ENCODE measurements at places on chromosomes 3 and 15. TPM values are rescaled to one million over a fixed set of nuclear protein-coding genes. Genes with fewer than 3 reads are reported as not detected.

DNA sequence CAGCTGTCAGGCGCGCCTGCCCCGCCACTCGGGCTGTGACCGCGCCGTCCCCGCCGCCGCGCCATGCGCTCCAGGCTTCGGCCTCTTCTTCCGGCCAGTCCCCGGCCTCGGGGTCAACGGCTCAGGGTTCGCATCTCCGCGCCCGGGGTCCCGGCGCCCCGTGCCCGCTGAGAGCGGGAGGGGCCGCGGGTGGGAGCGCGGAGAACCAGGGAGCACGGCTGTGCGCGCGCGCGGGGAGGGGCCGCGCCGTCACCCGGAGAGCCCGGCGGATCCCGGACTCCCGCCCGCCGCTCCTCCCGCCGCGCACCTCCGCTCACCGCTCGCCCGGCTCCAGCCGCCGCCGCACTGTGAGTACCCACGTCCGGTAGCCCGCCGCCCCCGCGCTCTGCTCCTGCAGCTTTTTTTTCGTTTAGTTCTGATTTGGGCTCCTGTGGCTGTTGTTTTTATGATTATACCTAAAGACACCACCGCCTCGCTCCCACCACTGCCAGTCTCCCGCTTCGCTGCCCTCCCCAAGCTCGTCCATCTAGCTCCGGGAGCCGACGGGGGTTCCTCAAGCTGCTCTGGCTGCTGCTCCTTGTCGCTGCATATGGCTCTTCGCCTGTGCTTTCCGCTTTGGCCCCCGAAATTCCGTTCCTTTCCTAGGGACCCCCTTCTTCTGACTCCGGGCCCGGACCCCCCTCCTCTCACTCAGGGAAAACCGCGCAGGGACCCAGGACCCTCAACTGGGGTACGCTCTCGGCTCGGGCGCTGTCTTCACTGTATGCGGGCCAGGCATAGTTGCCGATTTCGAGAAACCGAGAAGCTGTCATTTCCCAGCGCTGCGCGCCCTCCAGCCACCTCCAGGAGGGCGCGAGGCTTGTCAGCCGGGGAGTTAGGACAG, 1.8 kb upstream of the SKOR1 start:
- H3K27ac ChIP-seq = no peak overlapping the region
- peaks cover 51% of the 10 kb centered on the region for H3K4me1 ChIP-seq
- no peak for DNase-seq
- peaks cover 70% of the 10 kb centered on the region for H3K27me3 ChIP-seq
- peak overlapping the region; percentile 62 for H3K4me3 ChIP-seq

LMCD1 gene
- 0.81 TPM for total RNA-seq

DNA sequence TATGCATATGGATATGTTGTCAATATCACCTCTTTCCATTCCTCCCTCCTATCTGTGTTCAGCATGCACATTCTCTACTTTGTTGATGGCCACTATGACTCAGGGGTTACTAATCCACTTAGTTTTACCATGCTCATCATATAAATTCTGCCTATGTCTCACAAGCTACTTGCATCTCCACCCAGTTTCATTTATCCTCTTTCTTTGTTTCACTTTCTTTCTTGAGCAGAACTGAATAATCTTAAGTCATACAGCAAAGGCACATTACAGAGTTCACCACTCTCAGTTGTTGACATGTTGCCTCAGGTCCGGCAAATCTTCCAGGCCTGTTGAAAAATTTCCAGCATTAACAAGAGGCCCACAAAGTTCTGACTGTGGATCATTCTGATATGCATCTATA, 71.5 kb downstream of the SSR3 start:
- H3K27me3 ChIP-seq = no peaks in the 10 kb centered on the region
- peak; percentile 31 for DNase-seq
- peak overlapping the region; percentile 51 for H3K4me3 ChIP-seq
- no peaks in the 10 kb centered on the region for H3K36me3 ChIP-seq
- H3K4me1 ChIP-seq = peaks cover 42% of the 10 kb centered on the region
- peak overlapping the region; percentile 81 for H3K27ac ChIP-seq

- no peak for DNase-seq
- no peak overlapping the region for H3K27ac ChIP-seq
- peaks cover 14% of the 10 kb centered on the region for H3K27me3 ChIP-seq
- H3K36me3 ChIP-seq = no peaks in the 10 kb centered on the region
Observed at GRCh38 chr15:68047826-68048225, 6.3 kb upstream of the PIAS1 start.

UROC1 gene
- total RNA-seq = not detected

GRCh38 chr3:161423911-161424522, 52.7 kb upstream of the SPTSSB start:
- no peak for DNase-seq
- H3K36me3 ChIP-seq = no peaks in the 10 kb centered on the region
- no peaks in the 10 kb centered on the region for H3K27me3 ChIP-seq
- no peak overlapping the region for H3K4me3 ChIP-seq

DNA sequence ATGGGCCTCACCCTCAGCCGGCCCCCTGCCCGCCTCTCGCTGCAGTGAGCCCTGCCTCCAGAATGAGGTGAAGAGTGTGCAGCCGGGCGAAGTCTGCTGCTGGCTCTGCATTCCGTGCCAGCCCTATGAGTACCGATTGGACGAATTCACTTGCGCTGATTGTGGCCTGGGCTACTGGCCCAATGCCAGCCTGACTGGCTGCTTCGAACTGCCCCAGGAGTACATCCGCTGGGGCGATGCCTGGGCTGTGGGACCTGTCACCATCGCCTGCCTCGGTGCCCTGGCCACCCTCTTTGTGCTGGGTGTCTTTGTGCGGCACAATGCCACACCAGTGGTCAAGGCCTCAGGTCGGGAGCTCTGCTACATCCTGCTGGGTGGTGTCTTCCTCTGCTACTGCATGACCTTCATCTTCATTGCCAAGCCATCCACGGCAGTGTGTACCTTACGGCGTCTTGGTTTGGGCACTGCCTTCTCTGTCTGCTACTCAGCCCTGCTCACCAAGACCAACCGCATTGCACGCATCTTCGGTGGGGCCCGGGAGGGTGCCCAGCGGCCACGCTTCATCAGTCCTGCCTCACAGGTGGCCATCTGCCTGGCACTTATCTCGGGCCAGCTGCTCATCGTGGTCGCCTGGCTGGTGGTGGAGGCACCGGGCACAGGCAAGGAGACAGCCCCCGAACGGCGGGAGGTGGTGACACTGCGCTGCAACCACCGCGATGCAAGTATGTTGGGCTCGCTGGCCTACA, 8.5 kb downstream of the GRM2 start:
- no peak overlapping the region for H3K27ac ChIP-seq
- H3K4me1 ChIP-seq = peaks cover 10% of the 10 kb centered on the region
- no peak overlapping the region for H3K4me3 ChIP-seq
- DNase-seq = no peak
- no peaks in the 10 kb centered on the region for H3K36me3 ChIP-seq

- no peak overlapping the region for H3K27ac ChIP-seq
- H3K27me3 ChIP-seq = no peaks in the 10 kb centered on the region
- H3K4me3 ChIP-seq = no peak overlapping the region
- no peaks in the 10 kb centered on the region for H3K4me1 ChIP-seq
Observed at GRCh38 chr3:147298511-147298982, 107.8 kb downstream of the ZIC4 start.

ZPLD1 gene
- not detected for total RNA-seq

DNA sequence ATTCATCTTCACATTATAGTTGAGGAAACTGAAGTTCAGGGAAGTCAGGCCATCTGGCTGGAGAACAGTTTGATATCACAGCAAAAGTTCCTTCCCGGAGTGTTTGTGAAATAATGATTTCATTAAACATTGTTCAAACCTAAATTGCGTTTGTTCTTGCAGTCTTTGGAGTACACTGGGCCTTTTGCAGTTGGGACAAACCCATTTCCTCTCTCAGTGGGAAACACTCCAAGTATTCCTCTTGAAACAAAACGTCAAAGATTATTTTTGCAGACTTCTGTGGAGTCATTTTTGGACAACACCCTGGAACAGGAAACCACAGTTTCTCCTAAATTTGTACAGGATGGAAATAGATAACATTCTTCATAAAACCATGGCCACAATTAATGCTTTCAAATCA, 287.5 kb downstream of the PTPRG start:
- H3K27me3 ChIP-seq = peaks cover 6% of the 10 kb centered on the region
- H3K36me3 ChIP-seq = no peaks in the 10 kb centered on the region
- DNase-seq = no peak

- H3K27me3 ChIP-seq = no peaks in the 10 kb centered on the region
- no peak for DNase-seq
- H3K36me3 ChIP-seq = no peaks in the 10 kb centered on the region
- H3K4me1 ChIP-seq = no peaks in the 10 kb centered on the region
- no peak overlapping the region for H3K4me3 ChIP-seq
- no peak overlapping the region for H3K27ac ChIP-seq
Observed at GRCh38 chr3:148718982-148719862, 21.5 kb downstream of the AGTR1 start.

DNA sequence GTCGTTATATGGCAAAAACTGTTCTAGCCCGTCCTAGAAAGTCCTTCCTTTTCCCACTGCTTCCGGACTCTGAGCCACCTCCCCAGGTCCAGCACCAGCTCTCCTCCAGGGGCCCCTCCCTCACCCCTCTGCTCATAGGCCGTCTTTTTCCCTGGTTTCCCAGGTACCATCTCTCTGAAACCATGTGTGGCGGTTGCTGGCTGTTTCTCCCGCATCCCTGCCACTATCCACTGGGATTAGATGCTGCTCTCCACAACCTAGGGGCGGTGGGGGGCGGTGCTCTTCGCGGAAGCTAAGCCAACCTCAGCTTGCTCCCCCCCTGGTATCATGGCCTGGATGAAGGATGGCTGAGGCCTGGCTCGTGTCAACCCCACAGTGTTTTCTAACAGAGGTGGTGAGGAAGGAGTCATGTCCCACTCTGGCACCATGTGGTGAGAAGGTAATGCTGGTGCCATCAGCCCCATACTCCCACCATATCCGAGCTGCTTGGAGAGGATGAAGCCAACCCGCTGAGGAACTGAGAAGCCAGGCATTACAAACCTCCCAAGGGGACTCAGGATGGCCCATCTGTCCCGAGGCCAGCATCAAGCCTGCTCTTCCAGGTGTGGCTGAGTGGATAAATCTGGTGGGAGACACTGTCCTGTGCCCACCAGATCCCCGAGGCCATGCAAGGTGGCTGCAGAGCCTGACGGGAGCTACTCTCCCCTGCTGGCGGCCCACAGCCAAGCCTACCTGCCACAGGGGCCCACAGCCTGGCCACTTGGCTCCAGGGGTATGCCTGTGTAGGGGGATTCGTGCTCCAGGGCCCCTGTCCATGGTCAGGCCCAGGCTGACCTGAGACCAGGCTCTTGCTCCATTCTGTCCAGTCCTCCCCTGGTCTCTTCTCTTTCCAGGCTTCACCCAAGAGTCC, 27.9 kb upstream of the SLC41A3 start:
- no peak overlapping the region for H3K4me3 ChIP-seq
- DNase-seq = no peak

GRCh38 chr15:74976159-74976558, 19.2 kb upstream of the SCAMP5 start:
- peaks cover 9% of the 10 kb centered on the region for H3K27me3 ChIP-seq
- H3K4me1 ChIP-seq = peaks cover 6% of the 10 kb centered on the region
- no peaks in the 10 kb centered on the region for H3K36me3 ChIP-seq
- no peak overlapping the region for H3K27ac ChIP-seq
- no peak overlapping the region for H3K4me3 ChIP-seq

MYO5C gene
- total RNA-seq = 0.19 TPM
